Fibroblast of skin of abdomen (primary cell): ENCODE measurements at places on chromosomes 3 and 15.

DNA sequence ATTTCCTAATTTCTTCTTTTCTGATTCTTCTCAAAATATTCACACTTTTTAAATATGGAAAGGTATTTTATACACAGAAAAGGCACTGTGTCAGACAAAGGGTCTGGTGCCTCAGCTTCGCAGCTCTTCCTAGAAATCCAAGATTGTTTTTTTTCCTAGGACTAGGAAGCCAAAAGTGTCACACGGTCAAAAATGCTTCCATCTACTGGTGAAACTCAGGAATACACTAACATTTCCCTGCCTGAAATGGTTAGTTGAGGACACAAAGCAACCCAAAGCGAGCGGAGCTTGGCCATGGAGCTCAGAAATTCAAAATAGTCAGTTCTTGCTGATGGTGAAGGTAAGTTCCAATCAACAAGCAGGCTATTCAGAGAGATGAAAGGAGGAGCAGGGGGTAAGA is 426.5 kb upstream of the RASGRP1 start:
- peak; percentile 65 for DNase-seq

DNA sequence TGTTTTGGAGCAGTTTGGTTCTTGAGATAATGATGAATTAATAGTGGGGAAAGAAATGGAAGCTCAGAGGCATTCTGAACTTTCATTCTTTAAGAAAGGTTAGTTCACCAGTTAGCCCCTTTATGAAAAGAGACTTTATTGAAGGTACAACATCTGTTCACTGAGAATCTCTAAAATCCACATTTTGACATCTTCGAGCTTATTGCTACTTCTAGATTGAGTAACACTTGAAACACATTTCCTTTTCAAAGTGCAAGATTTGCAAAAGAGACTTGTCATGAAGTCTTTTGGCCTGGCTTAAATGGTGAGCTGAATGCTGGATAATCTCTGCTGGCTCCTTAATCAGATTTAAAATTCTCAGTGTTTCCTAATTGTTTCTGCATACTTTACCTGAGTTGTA is 42.3 kb downstream of the RAB8B start:
- DNase-seq: no peak

DNA sequence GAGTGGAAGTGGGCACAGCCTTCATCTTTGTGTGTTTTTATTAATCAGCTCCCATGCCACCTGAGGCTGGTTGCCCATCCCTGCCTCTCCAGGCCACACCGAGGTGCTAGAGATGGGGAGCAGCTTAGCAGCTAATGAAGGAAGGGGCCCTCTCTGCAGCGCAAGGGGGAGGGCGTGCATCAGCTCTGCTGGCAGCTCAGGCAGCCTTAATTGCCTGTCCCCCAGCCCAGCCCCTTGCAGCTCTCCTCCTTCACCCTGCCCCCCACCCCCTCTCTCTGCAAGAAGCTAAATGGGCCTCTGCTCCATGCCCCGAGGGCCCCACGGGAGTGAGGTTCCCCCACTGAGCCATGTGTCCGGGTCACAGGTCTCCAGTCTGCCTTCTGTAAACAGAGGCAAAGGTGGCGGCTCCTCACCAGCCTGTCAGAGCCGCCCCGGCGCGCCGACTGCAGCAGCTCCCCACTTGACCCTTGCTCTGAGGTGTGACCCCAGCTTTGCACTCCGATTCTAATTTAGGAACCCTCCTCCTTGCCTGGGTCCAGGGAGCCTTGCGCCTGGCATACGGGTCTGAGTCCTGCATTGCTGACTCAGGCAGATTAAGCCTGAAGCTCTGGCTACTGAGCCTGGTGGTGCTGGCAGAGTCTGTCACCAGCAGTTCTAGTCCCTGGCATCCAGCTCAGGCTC is 27.9 kb upstream of the NTRK3 start:
- no peak for DNase-seq

- DNase-seq: peak; percentile 46
These were observed 58.2 kb downstream of the PHLDB2 start for GRCh38 chr3:111917300-111917699.

DNA sequence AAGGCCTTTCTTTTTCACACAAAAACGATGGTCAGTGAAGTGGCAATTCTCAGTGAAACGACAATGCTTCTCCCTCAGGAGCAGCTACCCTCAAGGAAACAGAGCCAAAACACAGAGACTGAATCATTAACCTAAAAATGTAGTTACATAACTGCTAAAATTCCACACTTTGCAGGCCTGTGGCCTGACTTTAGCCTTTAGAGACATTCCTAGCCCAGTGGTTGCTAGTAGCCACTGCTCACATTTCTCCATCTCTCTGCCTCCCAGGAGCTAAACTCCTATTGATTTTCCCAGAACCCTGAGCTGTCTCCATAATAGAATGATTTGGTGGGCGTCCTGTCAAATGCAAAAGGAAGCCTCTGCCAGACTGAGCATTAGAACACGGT is 630.1 kb upstream of the KCNMB2 start:
- DNase-seq: peak; percentile 93

GRCh38 chr3:122014741-122015140 is 7.3 kb downstream of the ILDR1 start:
- no peak for DNase-seq

DNA sequence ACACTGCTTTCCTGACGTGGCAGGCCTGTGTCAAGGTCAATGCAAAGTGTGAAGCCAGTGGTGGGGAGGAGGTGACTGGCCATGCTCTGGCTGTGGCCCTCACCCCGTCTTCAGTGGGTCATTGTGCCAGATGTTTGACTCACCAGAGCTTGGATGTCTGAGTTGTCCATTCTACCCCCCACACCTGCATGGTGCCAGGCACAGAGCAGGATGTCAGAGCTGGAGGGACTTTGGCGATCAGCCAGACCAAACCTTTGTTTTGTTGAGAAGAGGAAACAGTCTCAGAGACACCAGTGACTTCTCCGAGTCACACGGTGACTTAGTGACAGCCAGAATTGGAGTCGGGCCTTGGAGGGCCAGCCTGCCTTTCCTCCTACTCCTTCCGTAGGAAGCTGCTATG is 49.5 kb downstream of the SMAD6 start:
- no peak for DNase-seq

DNA sequence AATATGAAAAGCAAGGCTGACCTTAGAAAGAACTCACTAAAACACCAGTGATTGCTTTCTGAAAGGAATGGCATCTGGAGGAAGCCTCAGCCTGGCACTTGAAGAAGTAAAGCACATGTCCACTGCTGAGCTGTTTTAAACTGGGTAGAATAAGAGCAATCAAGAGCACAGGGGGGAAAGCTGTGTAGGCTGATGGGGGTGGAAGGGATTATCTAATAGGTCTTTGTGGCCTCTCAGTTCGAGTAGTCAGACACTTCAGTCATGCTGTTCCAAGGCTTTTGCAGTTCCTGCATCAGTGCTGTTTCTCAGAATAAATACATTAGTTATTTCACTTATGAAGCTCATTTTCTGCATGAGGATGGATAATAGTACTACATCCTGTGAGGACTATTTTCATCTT is 22.6 kb downstream of the CCDC191 start:
- no peak for DNase-seq

DNA sequence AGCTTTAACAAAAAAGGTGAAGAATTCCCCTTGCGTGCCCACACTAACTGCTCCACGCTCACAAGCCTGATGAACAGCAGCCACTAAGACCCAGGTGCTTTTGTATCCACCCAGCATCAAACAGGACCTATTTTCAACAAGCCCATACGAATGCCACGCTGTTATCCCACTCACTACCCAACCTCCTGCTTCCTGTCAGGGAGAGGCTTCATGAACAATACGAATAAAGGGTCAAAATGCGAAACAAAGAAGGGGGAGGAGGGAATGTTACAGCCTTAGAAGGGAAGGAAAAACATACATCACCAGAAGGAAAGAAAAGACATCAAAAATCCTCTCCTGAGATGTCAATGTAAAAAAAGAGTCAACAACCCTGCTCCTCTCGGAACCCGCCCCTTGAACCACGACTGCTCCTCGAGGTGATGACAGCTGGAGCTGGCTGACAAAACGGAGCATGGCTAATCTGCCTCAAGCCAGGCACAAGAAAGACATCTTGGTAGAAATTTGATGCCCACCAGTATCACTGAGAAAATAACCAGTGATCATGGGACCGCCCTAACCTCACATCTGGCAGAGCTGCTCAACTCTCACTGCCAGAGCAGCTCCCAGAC is 9.7 kb downstream of the ERC2 start:
- DNase-seq: no peak

- DNase-seq: no peak
These were observed 19.4 kb upstream of the EDEM1 start for GRCh38 chr3:5168110-5168509.

DNA sequence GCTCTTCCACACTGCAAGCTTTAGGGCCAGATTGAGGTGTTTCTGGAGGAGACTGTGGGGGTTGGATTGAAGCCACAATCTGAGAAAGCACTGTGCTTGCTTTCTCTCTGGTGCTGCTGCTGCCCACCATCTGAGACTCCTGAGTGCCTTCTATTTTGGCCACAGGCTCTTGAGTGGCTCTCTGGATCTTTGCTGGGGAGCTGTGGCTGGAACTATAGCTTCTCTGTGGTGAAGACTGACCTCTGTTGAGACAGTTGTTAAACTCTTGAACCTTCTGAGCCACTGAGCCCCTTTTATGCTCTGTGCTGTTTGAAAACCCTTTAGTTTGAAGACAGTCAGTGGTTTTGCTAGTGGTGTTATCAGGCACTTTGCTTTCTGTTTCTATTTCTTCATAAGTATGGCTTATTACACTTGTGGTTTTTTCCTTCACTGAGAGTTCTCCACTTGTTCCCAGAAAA is 108.7 kb upstream of the TSPAN3 start:
- no peak for DNase-seq

DNA sequence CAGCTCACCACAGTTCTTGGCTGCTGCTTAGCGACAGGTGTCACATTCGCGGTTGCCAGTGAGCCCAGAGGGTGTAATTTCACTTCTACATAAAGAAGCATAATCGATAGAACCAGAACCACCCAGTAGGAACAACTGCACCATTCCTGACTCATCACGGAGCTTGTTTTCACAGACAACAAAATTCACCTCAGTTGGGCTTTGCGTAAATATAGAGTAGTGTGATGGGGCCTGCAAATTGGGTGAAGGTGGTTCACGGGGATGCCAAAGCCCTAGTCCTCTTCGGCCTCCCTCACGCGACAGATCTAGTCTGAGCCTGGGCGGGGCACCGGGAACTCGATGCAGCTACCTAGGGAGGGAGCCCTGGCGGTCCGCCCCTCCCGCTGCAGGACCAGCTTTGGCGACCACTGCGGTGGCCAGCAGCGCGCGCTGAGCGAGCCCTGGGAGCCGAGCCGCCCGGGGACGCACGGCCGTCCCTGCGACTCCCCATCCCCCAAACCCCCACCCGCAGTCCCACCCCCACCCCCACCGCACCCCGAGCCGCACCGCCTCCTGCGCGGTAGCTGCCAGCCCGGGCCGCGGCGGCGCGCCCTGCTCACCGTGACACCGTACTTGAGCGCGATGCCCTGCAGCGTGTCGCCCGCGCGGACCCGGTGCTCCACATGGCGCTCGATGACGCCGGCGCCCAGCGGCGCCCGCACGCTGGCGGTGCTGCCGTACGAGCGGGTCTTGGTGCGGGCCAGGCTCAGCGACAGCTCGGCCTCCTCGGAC is 519 bp downstream of the LYSMD2 start:
- no peak for DNase-seq

GRCh38 chr15:33675246-33675645 is 293.1 kb upstream of the CHRM5 start:
- no peak for DNase-seq

- no peak for DNase-seq
These were observed 321.2 kb upstream of the TLE3 start for GRCh38 chr15:70418943-70419342.

- DNase-seq: no peak
These were observed 235.3 kb upstream of the ST8SIA2 start for GRCh38 chr15:92158426-92158825.

- no peak for DNase-seq
These were observed 122.1 kb downstream of the MEX3B start for GRCh38 chr15:81923561-81924350.

- peak; percentile 71 for DNase-seq
These were observed 19.7 kb upstream of the SATB1 start for GRCh38 chr3:18444595-18445400.

GRCh38 chr3:117398141-117398899 is 688.7 kb downstream of the TUSC7 start:
- DNase-seq: no peak

- no peak for DNase-seq
These were observed 44.9 kb downstream of the PRR23E start for GRCh38 chr3:127237835-127238234.

- no peak for DNase-seq
These were observed 41.4 kb downstream of the ULK4 start for GRCh38 chr3:41920406-41920965.

DNA sequence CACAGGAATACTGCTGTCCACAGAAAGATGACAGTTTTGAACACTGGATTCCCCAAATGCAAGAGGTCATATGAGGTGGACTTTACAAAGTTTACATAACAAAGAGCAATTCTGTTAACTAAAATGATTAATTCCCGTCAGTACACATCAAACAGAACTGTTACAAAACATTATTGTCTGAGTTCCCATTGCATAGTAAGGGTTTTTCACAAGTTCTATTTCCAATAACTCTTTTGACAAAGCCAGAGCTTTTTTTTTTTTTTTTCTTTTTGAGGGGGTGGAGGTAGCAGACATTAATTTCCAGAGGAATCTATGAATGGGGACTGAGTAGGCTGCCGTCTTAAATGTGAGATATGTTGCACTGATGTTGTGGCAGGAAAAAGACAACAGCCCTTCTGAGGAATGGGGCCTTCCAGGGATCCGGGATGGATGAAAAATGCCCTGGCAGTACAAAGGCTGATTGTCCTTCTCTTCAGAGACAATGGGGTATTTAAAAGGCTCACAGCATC is 178.1 kb upstream of the KBTBD8 start:
- DNase-seq: no peak
